ENCODE measurements at places on chromosomes 5 and 9.

DNA sequence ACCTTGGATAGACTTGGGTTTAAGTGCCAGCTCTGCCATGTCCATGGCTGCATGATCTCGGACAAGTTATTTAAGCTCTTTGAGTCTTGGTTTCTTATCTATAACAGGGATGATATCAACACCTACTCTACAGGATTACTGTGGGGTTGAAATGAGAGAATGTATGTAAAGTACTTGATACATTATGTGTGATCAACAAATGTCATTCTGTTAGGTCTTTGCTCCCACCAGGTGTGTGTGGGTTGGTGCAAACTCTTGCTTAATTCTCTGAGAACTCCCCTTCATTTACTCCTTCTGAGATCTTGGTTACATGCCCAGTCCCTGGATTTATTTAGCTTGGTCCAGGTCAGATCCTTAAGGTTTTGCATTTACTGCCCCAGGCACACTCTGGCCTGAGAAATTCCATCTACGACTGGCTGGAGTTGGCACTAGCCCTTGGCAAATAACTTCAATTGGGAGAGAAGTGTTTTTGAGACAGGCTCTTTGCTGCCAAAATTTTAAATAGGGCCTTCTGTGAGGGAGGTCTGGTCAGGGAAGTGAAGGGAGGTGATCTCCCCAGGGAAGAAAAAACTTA is 63.5 kb upstream of the KLF9 start:
- DNase-seq = no peak

GRCh38 chr9:132288361-132288760 is 66.4 kb downstream of the SETX start:
- DNase-seq = no peak

DNA sequence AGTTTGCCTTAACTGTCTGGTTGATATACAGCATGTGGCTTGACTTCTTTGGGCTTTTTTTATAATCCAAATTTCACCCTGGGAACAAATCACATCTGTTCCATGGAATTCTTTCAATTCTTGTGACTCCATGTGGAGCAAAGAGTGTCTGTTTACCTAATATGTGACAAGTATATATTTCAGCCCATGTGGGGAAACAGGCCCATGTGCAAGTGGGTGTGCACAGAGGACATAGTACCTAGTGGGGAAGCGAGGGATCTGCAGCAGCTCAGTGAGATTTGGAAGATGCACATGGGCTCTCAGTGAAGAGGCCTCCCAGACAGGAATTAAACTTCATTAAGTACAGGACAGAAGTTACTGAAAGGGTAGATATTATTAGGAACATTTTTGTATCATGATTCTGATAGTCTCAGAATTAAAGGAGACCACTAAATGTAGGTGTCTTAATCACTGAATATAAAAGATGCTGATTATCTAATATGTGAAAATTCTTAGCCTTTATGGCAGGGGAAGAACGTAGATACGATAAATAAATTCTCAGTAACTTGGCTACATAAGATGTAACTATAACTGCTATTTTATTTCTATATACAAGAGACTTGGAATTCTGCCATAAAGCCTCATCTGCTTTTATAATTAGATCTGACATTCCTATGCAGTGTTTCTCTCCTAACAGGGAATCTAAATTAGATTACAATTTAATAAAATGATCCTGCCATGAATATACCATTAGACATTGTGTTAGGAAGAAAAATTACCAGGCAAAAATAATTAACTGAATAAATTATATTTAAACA is 181.2 kb downstream of the SLC12A2 start:
- no peak for DNase-seq

GRCh38 chr5:88606173-88606572 is 276.8 kb downstream of the MEF2C start:
- no peak for DNase-seq

DNA sequence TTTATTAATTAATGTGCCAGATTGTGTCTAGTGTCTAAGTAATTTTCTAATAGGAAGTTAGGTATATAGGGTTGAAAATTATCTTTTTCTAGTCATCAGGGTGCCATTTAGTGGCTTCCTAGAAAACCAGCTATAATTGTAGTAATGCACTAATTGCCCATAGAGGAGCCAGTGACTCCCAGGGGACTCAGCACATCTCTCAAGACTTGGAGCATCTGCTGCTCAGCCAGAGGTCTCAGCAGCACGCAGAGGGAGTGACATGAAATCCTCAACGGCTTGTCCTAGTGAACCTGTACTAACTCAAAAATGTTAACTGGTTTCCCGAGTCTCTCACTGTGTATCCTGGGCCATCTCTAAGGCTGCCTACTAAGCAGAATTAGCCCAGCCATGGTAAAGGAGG is 78.2 kb upstream of the MAN2A1 start:
- DNase-seq = no peak

DNA sequence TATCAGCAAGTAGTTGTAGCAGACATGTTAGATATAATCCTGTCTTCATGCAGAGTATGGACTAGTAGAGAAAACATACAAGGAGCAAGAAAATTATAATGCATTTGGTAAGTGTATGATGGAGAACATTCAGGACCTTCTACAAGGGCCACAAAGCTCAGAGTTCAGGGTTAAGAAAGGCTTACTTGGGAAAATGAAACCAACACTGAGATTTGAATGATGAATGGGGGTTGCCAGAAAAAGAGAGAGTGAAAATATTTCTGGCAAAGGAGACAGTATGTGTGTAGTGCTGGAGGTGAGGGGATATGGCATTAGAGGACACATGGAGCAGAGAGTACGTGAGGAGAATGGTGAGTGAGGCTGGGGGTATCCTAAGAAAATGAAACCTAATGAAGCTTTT is 169.8 kb upstream of the STK32A start:
- DNase-seq = no peak

GRCh38 chr5:76688836-76689235 is 27.1 kb upstream of the F2R start:
- no peak for DNase-seq

- no peak for DNase-seq
Observed at GRCh38 chr9:114216081-114216480, 60.7 kb downstream of the COL27A1 start.

DNA sequence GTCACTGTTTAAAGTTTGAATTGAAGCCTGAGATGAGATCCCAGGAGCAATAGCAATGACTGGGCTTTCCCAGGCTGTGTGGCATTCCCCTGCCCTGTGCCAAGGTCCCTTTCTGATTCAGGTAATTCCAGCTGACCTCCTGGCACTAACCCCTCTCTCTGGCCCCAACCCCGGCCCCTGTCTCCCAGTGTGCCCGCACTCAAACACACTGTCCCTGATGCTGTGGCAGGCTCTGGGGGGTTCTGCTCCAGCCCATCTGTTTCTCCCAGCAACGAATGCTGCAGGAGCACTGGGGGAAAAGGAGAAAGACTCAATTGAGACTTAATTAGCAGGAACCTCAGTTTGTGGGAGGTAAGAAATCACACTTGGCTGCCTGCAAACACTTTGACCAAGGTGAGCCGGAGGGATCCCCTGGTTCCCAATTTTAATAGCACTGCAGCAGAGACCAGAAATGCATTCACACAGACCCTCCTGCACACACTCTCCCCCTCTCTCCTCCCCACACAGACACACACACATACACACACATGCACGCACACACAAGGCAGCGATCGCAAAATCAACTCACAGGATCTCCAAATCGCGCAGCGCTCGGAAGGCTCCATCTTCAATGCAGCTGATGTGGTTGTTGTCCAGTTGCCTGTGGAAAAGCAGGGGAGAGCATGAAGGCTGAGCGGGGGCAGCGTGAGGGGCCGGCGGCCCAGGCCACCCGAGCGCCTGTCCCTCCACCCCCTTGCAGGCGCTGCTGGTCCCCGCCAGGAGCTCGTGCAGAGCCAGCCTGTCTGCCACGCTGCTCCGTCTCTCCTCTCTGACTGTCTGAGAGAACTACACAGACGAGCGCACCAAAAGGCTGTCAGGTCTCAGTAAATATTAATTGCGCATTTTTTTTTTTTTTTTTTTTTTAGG is 265.1 kb upstream of the PANK3 start:
- no peak for DNase-seq

DNA sequence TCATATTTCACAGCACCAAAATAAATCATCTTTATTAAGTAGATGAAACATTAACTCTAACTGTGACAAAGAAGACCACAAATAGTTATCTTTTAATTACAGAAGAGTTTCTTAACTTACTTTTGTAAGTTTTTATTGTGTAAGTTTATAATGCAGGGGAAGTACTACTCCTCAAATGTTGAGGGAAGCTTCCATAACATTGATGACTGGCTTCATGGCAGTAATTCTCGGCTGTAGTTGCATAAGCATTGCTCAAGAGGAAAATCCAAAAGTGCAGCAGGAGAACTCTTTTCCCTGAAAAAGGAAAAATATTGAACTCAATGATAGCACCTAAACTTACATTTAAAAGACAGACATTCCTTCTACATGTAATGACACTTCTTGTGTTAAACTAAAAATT is 4.6 kb downstream of the TSLP start:
- no peak for DNase-seq

GRCh38 chr9:108033976-108034964 is 544.7 kb upstream of the KLF4 start:
- no peak for DNase-seq

- no peak for DNase-seq
Observed at GRCh38 chr5:19519448-19519847, 468.6 kb downstream of the CDH18 start.

DNA sequence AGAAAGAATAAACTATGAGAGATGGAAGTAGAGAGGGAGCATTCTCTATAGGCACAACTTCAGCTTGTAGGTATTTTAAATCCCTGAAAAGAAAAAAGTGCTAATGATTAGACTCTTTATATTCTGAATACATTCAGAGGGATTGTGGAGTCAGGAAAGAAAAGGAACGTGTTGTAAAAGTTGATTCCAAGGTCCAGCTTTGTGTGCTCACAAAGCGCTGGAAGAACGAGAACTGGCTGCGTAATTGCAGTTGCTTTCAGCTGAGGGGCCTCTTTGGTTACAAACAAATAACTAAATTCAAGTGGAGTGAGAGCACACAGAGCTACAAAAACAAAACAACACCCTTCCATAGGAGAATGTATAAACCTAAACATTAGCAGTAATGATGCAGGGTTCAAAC is 1040.4 kb upstream of the WWC1 start:
- no peak for DNase-seq

- no peak for DNase-seq
Observed at GRCh38 chr5:612498-613424, 621 bp downstream of the CEP72 start.

DNA sequence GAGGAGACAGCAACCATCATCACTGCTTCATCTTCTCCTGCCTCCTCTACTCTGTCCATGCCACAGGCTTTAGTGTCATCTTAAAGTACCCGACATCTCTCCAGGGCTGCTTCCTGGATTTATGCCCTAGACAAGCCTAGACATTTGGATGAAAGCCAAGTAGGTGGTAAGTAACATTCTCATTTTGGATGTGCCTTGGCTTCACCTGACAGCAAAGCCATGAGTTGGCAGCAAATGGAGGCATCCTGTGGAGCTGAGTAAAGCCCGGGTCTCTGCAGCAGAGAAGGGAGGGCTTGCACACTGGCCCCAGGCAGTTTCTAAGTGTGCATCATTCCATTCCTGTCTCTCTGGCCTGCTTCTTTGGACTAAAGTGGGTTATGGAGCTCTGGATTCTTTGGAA is 299.1 kb downstream of the DMAC1 start:
- no peak for DNase-seq

- DNase-seq = no peak
Observed at GRCh38 chr9:125756518-125756917, 9.3 kb downstream of the PBX3 start.

DNA sequence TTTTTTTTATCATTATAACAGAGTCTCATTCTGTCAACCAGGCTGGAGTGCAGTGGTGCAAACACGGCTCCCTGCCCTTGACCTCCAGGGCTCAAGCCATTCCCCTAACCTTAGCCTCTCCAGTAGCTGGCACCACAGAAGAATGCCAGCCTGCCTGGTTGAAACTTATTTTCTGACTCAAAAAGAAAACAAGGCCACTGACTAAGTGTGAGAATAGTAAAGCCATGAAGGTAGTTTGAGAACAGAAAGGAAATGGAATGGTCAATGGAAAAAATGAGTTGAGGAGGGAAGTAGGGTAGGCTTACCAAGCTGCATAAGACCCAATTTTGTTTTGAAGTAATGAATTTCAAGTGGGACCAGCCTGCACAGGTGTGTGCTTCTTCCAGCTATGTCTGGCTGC is 82.8 kb upstream of the RORB start:
- DNase-seq = no peak

DNA sequence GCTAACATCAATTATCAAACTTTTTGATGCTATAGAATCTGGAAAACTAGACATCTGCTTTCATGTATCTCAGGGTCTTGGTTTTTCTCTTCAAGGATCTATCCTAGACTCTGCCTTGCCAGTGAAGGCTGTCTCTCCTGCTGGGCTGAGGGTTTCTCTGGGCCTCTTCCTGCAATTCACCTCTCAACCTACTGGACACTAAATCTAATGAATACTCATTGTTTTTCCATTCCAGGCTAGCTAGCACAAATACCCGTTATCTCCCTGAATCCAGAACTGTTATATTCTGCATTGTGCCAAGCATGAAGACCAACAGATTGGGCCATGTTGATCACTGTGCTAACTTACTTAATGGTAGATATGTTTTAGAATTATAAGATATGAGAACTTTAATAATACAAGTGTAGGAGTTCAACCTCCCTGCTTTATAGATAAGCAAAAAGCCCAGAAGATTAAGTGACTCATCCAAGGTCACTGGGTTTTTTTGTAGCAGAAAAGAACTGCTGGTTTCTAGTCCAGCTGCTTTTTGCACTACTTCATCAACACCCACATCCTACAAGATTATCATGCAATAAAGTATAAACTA is 56.5 kb upstream of the RNF38 start:
- DNase-seq = no peak

DNA sequence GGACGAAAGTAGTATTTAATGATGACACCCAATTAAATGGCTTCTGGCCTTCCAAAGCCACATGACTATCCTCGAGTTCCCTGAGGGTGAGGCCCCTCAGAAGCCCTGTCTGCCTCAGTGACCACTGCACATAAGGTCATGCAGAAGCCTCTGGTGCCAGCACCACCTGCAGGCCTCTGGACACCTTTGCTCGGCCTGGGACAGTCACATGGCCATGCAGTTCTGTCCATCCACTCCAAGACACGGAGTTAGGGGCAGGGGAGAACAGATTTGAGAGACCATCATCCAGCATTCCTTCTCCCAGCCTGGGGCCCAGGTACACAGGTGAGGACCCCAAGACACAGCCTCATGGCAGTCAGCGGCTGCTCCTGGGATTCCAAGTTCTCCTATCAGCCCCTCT is 145.0 kb downstream of the ROR2 start:
- DNase-seq = no peak
